T-cell (primary cell): ENCODE measurements at places on chromosomes 12 and 14. TPM values are rescaled to one million over a fixed set of nuclear protein-coding genes. Genes with fewer than 3 reads are reported as not detected.

Gene CAPZA3
- total RNA-seq, result not detected

GRCh38 chr12:71475280-71475679 is 35.7 kb downstream of the LGR5 start:
- DNase-seq, result no peak

Gene FGF6
- not detected for total RNA-seq

DNA sequence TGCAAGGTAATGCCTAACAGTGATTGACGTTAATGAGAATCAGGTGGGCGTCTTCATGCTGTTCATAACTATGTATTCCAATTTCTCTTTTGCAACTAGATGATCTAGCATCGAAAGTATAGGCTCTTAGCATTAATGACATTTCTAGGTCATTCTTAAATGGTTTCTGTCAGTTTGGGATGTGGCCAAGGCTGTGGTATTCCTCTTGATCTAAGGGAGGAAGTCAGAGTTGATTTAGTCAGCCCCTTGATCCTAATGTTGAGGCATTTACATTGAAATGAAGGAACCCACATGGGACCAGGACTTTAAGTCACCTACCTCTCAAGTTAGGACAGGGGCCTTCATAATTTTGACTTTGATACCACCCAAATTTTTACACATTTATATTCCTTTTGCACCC is 448.1 kb downstream of the NPAS3 start:
- no peak for DNase-seq

Gene DPPA3
- total RNA-seq, result not detected

GRCh38 chr12:98951406-98951805 is 306.3 kb downstream of the APAF1 start:
- no peak for DNase-seq

Gene TOMM20L
- total RNA-seq, result not detected

DNA sequence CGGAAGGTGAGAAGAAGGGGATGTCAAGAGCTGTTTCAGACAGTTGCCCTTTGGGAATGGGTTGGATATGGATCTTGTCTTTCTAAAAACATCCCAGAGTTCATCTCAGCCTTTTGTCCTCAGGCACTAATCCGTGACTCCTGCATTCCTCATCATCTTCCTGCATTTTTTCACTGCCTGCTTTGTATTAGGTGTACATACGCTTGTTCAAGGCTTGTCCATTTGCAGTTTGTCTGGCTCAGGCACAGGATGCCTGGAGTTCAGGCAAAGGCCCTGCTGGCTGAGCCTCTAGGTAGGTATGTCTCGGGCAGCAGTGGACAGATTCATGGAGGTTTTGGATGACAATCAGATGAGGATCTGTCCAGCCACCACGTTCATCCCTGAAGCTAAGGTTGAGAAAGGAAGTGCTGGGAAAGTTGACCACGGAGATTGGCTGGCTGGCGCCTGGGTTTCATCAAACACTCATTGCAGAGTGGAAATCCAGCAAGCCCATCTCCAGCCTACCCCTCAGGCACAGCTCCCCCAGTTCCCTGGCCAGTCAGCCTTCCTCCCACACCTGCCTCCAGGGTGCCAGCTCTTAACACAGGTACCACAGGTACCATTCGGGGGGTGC is 12.4 kb upstream of the TMEM106C start:
- no peak for DNase-seq

Gene ESR2
- 0.51 TPM for total RNA-seq

Gene HOTAIR
- total RNA-seq, result not detected

DNA sequence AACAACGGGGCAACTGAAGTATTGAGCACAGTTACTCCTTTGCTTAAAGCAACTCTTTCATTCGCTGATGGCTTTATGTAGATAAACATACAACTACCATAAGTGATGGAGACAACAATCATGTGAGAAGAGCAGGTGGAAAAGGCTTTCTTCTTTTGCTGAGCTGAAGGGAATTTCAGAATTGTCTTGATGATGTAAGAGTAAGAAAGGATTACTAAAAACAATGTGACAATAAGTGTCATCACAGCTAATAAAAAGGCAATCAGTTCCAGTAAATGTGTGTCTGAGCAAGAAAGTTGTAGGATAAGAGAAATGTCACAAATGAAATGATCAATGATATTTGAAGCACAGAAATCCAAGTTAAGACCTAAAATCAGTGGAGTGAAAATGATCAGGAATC is 647 bp downstream of the OR6C70 start:
- DNase-seq, result no peak

GRCh38 chr12:78863482-78864402 is 832 bp upstream of the SYT1 start:
- no peak for DNase-seq

GRCh38 chr14:39957290-39957689 is 525.1 kb upstream of the FBXO33 start:
- no peak for DNase-seq

- DNase-seq, result no peak
Observed at GRCh38 chr14:99586054-99586760, 17.8 kb downstream of the CCDC85C start.

GRCh38 chr12:130633771-130634170 is 82.3 kb downstream of the RIMBP2 start:
- no peak for DNase-seq

DNA sequence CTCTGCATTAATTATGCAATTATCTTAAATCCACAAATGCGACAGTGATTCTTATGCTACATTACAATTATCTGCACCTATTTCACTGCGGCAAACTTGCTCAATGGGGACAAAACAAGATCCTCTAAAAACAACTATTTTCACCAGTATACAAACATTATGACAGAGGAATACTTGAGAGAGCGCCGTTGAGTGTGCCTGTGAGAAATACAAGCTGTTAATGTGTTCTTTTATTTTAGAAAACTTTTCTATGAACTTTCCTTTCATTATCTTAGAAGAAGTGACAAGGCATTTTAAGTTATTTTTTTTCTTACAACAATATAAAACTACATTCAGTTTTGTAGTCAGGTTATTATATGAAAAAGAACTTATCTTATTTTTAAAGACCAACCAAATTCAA is 1247.0 kb downstream of the FSCB start:
- no peak for DNase-seq

DNA sequence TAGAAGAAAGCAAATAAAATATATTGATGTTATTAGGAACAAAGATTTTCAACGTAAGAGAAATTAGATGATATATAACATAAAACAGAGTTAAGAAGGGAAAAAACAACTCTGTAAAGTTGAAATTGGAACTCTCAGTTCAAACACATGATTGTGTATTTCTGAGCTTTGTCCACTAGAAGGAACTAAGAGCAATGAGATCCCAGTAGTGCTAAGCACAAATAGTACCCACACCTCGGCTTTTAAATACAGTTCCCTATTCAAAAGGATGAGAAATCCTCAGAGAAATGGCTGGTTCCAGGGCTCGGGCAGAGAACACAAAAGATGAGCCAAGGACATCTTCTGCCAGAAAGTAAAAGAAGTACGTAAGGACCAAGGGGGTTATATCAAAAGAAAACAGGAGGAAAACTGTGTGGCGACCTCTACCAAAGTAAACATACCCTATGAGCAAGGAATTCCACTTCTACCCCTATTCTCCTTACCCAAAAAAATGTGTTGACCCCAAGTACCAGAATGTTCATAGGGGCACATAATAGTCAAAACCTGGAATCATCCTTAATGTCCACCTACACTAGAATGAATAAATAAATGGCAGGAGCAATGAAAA is 96.6 kb downstream of the SPTSSA start:
- no peak for DNase-seq

GRCh38 chr12:107779077-107779831 is 4.8 kb downstream of the ASCL4 start:
- no peak for DNase-seq

Gene LMO3
- not detected for total RNA-seq

GRCh38 chr12:111298582-111299436 is 70.1 kb downstream of the PHETA1 start:
- peak; percentile 20 for DNase-seq

DNA sequence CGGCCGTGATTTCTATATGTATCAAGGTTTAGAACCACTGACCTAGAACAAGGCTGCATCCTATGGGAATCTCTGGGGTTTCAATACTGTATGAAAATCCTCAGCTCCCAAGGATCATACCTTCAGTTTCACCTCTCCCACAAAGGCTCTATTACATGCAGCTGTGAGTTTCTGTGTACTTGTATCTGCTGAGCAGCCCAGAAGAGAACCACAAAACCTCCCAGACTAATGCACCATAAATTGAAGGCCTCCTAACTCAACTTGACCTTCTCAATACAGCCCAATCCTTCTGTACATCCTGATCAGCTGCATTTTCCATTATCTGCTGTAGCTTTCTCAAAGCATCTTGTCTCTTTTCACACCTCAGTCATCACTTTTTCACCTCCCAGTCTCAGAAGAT is 5.4 kb upstream of the KCNH5 start:
- DNase-seq, result no peak

GRCh38 chr14:22226381-22226780 is 362.6 kb downstream of the DAD1 start:
- no peak for DNase-seq

Gene SERPINA3
- total RNA-seq, result 4.4 TPM

Gene ATP5F1B
- total RNA-seq, result 284 TPM

GRCh38 chr12:100382338-100382737 is 25.5 kb downstream of the SLC17A8 start:
- no peak for DNase-seq

GRCh38 chr12:131132118-131132892 is 178.6 kb downstream of the ADGRD1 start:
- peak; percentile 76 for DNase-seq
